ENCODE measurements at places on chromosomes 1 and 21.

DNA sequence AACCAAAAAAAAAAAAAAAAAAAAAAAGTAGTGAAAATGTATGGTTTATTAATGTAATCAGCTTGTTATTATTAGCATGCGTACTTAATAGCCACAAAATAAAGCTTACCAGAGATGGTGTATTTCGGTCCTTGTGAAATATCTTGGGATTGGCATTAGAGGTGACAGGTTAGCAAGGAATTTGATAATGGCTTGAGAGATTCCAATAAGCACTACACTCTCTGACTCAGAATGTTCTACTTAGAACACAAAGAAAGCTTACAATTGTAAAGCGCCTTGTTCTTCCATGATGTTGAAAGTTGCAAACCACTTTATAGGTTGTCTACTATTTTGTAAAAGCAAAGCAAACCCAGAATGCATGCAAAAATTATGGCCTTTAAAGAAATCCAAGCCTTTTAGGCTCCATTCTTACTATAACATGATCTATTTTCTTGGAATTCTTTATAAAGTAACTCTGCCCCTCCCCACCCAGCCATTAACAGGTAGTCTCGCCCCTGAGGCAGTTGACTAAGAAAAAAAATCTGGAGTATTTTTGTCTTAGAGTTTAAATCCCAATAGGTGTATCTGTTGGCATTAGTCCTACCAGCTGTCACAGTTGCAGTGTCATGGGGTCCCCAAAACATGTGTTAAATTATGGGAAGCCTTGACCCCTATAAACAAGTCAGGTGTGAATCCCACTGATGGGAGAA, 129.2 kb downstream of the DHRS3 start:
- DNase-seq: no peak

GRCh38 chr1:179677882-179678281, 65.2 kb upstream of the FAM163A start:
- no peak for DNase-seq

DNA sequence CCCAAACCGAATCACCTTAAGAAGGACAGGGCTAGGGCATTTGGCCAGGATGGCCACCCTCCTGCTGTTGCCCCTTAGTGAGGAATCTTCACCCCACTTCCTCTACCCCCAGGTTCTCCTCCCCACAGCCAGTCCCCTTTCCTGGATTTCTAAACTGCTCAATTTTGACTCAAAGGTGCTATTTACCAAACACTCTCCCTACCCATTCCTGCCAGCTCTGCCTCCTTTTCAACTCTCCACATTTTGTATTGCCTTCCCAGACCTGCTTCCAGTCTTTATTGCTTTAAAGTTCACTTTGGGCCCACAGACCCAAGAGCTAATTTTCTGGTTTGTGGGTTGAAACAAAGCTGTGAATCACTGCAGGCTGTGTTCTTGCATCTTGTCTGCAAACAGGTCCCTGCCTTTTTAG, 3.6 kb downstream of the BTG2 start:
- no peak for DNase-seq

- no peak for DNase-seq
Observed at GRCh38 chr1:245201827-245202226, 47.0 kb downstream of the KIF26B start.

DNA sequence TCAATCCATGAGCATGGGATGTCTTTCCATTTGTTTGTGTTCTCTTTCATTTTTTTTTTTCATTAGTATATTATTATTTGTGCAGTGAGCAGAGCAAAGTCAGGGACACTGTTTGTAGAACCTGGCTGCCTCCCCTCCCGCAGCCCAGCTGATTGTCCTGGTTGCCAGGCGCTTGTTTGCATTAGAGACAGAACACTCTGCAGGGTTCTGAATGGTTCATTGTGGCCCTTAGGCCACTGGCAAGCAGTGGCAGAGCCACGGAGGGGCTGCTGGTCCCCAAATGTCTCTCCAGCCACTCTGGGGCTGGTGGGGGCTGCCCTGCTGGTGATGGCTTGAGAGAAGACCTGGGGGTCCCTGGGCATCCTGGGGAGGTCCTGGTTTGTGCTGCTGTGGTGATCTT, 29.0 kb downstream of the ETS2 start:
- DNase-seq: no peak

GRCh38 chr1:83978056-83978455, 20.9 kb downstream of the TTLL7 start:
- DNase-seq: no peak

GRCh38 chr1:213820362-213821149, 167.2 kb upstream of the PROX1 start:
- no peak for DNase-seq

GRCh38 chr1:7421471-7422075, 349.5 kb upstream of the VAMP3 start:
- DNase-seq: no peak

DNA sequence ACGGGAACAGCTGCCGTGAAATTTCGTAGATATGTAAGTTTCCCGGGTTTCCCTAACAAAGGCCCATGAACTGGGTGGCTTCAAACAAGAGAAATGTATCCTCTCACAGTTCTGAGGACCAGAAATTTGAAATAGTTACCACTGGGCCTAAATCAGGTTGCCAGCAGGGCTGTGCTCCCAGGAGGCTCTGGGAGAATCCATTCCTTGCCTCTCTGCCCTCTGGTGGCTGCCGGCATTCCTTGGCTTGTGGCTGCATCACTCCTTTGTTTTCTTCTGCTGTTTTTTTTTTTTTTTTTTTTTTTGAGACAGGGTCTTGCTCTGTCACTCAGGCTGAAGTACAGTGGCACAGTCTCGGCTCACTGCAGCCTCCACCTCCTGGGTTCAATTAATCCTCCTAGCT, 23.7 kb downstream of the UMODL1 start:
- DNase-seq: no peak

DNA sequence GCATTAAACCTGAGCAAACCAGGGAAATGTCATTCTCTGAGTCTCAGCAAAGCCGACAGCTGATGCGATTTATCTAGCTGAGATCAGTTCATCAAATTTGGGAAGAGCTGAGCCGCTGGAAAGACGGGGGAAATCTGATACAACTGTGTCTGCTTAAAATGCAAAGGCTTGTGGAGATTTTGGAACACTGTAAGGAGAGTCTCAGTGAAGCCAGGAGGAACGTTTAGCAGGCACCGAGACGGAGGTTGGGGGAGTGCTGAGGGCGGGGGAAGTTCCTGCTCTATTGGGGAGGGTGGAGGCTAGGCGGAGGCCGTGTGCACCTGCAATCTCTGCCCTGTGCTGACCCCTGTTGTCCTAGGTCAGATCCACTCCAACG, 143.2 kb upstream of the CSF3R start:
- no peak for DNase-seq

- no peak for DNase-seq
Observed at GRCh38 chr1:93623875-93624274, 57.8 kb downstream of the BCAR3 start.

DNA sequence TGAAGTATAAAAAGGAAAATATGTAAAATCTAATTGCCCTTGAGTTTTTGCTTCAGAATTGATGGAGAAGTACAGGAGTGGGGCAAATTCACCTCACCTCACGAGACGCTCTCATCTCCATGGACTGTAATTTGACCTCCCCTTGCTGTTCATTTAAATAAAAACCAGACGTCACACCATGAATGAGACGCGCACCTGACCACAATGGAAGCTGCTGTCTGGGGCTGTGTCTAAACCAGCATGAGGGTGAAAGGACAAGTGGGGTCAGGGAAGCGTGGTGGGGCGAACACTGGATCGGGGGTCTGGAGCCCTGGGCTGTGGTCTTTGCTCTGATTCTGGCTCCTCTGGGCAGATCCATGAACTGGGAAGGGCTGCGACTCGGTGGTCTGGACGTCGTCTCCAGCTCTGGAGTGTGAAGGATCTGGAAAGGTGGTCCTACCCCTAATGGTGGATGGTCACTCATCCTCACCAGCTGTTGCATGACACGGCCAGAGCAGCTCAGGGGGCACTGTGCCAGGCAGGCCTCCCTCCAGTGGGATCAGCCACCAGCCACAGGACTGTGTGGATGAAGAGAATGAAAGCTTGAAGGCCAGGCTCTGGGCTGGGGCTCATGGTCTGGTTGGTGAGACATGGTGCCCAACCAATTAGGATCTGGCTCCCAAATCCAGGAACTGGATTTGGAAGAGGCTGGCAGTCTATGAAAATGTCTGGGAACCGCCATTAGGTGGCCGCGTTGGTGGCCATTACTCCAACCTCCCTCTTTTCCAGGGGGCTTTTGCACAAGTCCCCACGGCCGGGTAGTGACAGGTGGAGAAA, 728.6 kb downstream of the PTPRU start:
- DNase-seq: no peak

DNA sequence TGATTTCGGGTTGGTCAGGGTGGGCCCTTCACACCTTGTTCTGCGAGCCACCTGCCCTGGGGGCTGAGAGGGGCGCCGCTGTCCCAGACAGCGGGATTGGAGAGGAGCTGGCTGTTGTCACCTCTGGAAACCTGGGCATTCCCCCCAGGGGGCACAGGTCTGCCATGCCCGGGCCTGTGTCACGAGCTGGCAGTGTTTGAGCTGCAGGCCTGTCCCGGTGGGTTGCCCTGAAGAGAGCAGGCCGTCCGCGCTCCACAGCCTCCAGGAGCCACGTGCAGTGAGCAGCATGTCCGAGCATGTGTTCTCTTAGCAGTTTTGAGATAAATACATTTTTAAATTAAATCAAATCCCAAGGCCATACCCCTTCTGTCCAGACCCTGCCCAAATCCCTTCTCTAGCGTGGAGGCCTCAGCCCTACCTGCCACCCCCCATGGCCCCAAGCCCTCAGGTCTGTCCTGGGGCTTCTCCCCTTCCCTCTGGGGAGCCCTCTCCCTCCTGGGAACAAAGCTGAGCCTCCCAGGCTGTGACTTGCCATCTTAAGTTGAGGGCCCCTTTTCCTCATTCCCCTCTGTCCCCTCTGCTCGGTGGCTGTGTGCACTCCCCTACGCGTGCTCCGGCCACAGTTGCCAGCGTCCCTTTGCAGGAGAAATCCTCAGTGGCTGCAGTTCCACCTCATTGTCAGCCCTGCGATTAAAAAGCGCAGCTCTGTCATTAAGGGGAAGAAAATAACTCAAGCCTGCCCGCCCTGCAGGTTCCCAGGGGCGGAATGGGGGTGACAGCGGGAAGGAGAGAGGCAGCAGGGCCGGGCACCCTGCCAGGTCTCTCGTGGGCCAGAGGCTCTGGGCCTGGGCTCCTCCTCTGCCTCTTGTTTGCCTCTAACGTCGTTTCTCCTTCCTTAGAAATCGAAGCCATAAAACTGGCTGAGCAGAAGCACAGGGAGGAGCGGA, 26.6 kb downstream of the SLX9 start:
- DNase-seq: no peak

- DNase-seq: peak; percentile 60
Observed at GRCh38 chr1:218380125-218380977, 35.2 kb downstream of the TGFB2 start.

Data from LoVo (cell line).